Activated T-cell treated with anti-CD3 and anti-CD28 coated beads, Interleukin-2, amount 50 U/mL, for 1 hour (primary cell): ENCODE measurements at places on chromosomes 13 and 19.

- DNase-seq, result no peak
Observed at GRCh38 chr13:88314496-88314895, 643.3 kb downstream of the SLITRK5 start.

GRCh38 chr13:106052200-106052767 lies 483.2 kb downstream of the EFNB2 start:
- no peak for DNase-seq

- DNase-seq, result no peak
Observed at GRCh38 chr13:45082964-45083363, 37.3 kb upstream of the GTF2F2 start.

GRCh38 chr13:42984691-42985090 lies 7.3 kb downstream of the EPSTI1 start:
- DNase-seq, result no peak

GRCh38 chr13:76329004-76329403 lies 557.2 kb downstream of the KCTD12 start:
- DNase-seq, result no peak

DNA sequence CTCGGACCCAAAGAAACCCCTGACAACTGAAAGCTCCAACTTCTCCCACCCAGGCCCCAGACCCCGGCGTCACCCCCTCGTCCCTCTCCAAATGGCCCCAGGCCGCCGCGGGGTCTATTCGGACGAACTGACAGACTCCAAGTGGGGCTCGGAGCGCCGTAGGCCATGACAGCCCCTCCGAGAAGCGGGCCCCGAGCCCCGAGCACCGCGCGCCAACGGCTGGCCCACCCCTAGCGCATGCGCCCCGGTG lies 360 bp downstream of the DDX39A start:
- DNase-seq, result no peak

DNA sequence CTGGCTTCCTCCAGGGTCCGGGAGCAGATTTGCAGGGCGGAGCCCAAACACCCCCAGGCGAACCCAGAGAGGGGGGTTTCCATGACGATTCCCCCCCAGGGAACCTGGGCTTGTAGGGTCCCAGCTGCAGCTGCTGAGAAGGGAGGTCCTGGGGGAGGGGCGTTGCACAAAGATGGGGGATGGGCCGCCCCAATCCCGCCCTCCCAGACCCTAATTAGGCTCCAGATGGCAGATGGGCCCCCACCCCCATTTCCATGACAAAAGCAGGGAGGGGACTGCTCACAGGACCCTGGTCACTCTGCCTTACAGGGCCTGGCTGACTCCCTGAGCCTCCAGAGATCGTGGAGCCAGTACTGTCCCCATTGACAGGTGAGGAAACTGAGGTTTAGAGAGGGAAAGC lies 15.2 kb downstream of the ELAVL3 start:
- DNase-seq, result no peak

GRCh38 chr19:18433015-18433691 lies 4.8 kb downstream of the ISYNA1 start:
- peak; percentile 60 for DNase-seq

DNA sequence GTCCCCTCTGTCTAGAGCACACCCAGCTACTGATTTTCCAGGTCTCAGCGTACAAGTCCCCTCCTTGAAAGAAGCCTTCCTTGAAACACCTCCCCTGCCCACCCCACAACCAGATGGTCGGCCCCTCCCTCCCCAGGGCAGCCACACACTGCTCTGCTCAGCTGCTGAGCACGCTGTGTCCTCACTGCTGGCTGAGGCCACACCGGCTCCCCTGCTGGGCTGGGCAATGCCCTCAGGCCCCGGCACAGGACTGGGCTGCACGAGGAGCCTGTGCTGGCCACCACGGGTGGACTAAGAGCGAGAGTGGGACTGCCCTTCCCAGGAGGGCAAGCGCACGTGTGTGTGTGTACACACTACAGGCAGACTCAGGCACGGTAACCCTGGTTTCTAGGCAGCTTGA lies 11.8 kb upstream of the RSPH6A start:
- no peak for DNase-seq

DNA sequence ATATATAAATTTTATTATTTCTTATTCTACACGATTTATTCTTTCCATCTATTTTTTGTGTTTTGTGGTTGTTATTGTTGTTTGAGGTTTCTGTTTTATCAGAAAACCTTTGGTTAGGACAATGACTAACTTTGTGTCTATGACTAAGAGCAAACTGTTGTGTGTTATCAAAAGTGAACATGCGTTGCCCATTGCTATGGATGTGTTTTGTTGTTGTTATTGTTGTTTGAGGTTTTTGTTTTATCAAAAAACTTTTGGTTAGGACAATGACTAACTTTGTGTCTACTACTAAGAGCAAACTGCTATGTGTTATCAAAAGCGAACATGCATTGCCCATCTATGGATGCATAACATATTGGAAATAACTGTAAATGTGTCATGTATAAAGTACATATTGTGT lies 692.3 kb downstream of the SLITRK1 start:
- no peak for DNase-seq

GRCh38 chr13:50631041-50631440 lies 212.5 kb downstream of the DLEU7 start:
- no peak for DNase-seq

GRCh38 chr13:48142436-48142835 lies 47.5 kb upstream of the MED4 start:
- no peak for DNase-seq

GRCh38 chr19:4268816-4269430 lies 10.1 kb upstream of the SHD start:
- no peak for DNase-seq

DNA sequence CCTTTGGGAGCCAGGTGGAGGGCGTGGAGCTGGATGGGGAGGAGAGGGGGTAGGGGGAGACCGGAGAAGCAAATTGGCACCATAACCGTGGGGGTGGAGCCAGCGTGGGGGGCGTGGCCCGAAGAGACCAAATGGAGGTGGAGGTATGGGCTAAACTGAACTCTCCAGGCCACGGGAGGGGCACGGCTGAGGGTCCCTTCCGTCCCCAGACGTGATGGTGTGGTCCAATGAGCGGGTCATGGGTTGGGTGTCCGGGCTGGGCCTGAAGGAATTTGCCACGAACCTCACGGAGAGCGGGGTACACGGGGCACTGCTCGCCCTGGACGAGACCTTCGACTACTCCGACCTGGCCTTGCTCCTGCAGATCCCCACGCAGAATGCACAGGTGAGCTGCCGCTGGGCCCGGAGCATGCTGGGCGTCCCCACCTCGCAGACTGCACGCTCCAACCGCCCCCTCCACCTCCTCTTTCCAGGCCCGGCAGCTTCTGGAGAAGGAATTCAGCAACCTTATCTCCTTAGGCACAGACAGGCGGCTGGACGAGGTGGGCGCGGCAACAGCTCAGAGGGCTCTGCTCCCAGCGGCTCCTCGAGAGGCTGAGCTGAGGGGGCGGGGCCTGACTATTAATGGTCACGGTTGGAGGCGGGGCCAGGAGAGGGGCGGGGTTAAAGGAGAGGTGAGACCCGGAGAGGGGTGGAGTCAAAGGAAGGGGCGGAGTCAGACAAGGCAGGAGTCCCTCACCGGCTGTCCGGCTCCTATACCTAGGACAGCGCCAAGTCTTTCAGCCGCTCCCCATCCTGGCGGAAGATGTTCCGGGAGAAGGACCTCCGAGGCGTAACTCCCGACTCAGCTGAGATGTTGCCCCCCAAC lies 6.2 kb downstream of the HRC start:
- DNase-seq, result peak; percentile 76

DNA sequence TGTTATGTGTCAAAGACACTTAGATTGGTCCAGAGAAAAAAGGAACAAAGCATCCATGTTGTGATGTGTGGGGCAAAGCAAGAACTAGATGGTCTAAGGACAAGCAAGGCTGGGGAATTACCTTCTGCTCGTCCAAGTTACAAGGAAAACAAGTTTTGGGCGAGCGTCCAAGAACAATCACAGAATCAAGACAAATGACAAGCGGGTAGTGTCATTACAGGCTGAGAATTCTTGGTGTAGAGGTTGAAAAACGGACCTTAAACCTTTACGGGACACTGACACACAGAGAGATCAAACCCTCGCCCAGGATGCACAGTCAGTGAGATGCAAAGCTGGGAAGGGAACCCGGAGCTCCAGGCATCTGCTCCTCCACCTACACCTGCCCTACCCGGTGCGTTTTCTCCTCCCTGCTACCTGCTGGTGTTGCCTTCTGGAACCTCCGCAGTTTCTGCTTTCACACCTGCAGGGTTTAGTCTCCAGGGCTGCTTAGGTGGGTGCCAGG lies 515 bp upstream of the ZNF324B start:
- DNase-seq, result no peak

- DNase-seq, result peak; percentile 65
Observed at GRCh38 chr13:110561344-110562035, at the start of gene RAB20. Gene RAB20 (minus strand): TSS chr13:110561722. CDS start chr13:110561519, 203 bp downstream.

DNA sequence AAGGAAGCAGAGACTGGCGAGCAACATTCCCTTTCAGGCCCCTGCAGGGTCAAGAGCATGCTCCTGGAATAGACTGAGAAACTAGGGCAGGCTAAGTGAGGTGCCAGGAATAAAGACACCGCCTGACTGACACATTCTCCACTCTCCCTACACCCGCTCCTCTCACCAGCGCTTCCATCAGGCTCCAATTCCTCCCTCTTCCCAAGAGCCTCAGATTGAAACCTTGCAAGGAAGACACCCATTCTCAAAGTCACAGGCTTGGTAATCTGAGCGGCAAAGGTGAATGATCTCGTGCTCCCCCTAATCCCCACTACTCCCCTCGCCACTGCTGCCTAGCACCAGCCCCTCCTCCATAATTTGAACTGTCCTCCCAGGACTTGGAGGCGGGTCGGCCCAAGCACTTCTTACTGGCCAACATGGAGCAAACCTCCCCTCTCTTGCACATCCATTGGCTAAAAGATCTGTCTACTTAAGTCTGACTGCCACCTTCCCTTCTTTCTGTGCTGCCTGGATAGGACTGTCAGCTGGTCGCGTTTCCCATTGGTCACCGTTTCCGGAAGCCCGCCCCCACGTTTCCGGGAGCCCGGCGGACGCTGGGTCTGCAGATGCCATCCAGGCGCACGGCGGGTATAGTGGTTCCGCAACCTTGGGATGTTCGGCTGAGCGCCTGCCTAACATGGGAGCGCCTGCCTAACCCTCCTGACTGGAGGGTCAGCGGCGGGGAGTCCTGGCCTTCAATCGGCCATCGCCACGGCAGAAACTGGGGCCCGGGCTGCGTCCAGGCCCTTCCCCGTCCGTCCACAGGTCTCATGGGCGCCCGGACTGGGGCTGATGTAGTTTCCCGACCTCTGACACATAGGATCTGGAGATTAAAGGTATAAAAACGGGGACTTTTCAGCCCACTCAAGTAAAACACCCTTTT lies 33.6 kb downstream of the ZNF383 start:
- DNase-seq, result no peak

DNA sequence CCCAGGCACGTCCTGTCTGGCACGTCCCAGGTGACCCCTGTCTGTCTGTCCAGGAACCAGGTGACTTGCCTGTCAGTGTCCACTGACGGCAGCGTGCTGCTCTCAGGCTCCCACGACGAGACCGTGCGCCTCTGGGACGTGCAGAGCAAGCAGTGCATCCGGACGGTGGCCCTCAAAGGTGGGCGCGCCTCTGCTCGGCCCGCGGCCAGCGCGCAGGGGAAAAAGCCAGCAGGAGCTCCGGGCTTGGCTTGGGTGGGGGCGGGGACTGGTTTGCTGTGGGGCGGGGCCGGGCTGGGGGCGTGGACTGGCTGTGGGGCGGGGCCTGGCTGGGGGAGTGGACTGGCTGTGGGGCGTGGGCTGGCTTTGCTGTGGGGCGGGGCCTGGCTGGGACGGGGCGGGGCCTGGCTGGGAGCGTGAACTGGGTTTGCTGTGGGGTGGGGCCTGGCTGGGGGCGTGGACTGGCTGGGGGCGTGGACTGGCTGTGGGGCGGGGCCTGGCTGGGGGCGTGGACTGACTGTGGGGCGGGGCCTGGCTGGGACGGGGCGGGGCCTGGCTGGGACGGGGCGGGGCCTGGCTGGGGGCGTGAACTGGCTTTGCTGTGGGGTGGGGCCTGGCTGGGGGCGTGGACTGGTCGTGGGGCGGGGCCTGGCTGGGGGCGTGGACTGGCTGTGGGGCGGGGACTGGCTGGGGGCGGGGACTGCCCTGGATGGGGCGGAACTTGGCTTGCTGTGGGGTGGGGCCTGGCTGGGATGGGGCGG lies 7.2 kb downstream of the WDR18 start:
- peak; percentile 73 for DNase-seq

DNA sequence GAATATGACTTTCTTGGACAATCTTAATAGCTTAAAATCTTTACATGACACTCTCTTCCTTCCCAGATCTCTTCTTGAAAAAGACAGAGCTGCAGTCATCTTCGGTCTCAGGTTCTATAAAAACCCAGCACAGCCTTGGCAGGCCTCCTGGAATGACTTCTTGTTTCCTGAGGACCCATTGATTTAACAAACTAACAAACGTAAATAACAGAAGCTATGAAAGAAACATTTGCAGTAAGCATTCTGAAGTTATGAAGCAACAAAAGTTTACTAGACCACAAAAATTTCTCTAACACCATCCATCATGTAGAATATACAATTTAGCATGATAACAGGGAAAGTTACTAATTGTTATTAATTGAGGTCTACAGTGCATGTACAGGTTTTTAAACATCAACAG lies 62.8 kb upstream of the STARD13 start:
- no peak for DNase-seq

DNA sequence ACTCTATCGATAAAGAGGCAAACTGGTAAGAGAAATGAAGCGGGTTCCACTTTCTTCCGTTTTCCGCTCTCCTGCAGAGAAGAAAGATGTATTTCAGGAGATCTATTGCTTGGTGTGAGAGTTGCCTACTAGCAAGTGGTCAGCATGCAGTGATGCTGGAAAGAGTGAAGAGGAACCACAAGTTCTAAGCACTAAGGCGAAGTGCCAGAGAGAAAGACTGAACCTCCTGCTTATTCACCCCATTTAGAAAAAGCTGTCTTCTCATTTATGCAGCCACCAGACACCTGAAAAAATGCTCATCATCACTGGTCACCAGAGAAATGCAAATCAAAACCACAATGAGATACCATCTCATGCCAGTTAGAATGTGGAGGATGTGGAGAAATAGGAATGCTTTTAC lies 78.7 kb upstream of the GPC6 start:
- DNase-seq, result no peak

DNA sequence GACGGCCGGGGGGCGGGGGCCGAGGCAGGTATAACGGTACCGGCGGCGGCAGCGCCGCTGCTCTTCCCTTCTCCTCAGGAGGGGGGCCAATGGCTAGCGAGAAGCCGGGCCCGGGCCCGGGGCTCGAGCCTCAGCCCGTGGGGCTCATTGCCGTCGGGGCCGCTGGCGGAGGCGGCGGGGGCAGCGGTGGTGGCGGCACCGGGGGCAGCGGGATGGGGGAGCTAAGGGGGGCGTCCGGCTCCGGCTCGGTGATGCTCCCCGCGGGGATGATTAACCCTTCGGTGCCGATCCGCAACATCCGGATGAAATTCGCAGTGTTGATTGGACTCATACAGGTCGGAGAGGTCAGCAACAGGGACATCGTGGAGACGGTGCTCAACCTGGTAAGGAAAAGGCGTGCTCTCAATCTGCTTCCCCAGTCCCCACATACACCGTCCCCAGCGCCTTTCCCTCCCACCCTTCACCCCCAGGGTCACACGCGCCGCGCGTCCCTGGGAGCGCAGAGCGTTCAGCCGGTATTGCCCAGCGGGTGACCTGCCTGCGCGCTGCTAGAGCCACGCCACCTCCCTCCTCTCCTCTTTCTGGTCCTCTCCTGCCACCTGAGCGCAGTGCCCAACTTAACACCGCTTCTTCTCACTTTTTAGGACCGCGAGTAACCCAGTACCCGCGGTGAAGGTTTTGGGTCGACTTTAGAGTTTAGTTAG lies 814 bp downstream of the NBEA start:
- no peak for DNase-seq

- DNase-seq, result no peak
Observed at GRCh38 chr13:44439452-44440024, 65.9 kb downstream of the SERP2 start.

GRCh38 chr19:4393947-4394590 lies 6.3 kb downstream of the SH3GL1 start:
- no peak for DNase-seq
